Cortex of kidney (tissue), 1 donor: ENCODE measurements at places on chromosomes 11 and 22.

DNA sequence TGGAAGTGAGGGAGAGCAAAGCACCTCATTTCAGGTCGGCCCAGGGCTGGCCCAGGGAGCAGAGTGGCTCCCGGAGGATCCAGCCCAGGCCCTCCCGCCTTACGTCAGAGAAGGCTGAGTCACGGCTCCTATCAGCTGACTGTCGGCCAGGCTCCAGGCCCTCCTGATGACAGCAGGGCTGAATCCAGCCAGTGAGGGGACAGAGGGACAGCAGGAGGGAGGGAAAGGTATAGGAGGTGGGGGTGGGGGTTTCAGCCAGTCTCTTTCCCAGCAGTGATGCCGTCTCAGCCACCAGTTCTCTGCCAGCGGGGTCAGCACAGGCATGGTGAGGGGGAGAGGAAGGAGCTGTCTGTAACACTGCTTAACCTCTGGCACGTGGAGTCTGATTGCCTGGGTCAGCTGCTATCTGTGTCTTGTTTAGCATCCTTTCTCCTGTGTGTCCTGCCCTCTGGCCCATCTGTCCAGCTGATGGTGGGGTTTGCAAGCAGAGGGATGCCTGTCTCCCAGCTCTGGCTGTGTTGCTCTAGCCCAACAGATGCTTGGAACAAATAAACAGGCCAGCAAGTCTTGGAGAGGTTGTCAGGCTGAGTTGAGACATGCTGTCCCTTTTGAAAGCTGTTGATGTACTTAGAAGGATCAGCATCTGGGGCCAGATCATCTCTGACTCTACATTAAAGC, 74.0 kb downstream of the ADAMTS15 start:
- DNase-seq = no peak

GRCh38 chr11:35791088-35791958, 128.7 kb downstream of the TRIM44 start:
- no peak for DNase-seq

DNA sequence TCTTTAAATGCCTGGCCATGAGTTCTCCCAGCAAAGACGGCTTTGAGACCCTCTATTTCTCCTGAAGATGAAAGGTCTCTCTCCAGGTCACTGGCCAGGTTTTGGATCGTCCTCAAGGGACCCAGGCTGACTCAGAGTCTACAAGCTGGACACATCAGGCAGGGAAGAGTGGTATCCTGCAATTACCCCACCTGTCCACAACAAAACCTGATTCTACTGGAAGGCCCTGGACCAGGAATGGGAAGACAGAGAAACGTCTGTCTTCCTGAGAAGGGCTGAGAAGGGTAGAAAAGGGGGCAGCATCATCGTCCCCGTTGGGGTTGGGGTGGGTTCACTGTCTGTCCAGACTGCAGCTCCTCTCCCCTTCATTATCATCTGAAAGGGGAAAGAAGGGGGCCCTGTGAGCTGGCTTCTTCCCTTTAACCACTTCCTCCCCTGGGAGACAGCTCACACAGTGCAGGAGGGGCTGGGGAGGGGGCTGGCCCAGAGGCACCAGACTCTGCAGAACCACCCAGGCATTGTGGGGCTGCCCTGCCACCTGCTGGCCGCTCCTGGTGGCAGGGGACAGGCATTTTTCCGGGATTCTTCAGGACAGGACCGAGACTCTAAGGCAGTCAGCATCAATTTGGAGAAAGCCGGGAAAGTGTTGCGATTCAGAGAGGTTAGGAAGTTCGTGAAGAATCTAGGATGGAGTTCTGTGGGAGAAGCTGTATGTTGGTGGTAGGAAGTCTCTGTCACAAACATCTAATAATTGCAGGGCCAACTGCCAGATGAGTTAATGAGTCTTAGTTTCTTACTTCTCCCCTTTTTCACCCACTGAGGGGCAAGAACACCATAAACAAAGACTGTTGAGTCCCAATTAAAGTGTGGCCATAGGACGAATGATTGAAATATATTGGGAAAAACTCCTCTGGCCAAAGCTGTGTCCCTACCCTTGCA, 57.6 kb downstream of the SYN3 start:
- DNase-seq = no peak

- DNase-seq = no peak
Observed at GRCh38 chr22:17199003-17199731, 20.1 kb downstream of the ADA2 start.

DNA sequence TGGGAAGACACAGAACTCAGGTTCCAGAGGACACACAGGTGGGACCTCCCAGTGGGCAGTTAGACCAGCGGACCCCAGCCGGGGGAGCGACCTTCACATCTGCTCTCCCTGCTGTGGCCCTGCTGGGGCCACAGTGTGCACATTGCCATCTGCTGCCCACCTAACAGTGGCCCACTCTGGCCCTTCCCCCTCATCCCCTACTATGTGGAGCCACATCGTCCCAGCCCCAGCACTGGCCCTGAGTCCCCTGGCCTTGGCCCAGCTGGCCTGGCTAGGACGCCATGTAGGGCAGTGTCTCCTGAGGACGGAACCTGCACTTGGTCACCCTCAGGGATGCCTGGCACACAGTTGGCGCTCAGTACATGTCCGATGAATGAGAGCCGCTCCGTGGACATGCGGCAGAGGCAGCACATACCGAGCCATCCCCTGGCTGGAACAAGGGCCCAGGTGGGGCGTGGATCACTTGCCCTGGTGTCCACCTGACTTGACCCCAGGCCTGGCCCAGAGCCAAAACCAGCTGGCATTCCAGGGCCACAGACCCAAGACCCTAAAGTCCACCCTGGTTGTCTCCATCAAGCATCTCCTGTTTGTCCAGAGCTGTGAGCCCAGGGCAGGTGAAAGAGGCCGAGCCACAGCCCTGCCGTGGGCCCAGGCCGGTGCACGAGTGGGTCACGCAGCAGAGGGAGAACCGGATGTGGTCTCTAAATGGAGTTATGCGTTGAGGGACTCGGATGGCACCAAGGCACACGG, 93.1 kb upstream of the FGF3 start:
- no peak for DNase-seq
